ENCODE measurements at places on chromosomes 5 and 9.

DNA sequence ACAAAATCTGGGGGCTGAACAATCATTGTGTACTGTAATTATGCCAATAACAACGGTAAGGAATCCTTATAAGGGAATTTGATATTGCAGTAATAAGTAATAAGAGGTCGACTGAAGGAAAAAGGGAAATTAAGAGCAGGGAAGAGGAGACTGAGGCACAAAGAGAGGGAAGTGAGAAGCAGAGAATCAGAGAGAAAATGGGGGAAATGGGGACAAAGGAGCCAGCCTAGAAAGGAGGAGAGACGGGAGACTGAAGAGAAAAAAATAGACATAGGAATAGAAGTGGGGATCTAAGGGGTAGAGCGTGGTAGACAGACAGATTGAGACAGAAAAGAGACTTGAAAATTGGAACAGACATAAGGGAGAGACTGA, 518 bp upstream of the ZNF300 start:
- no peak for DNase-seq
- H3K27ac ChIP-seq, result no peak overlapping the region
- H3K4me1 ChIP-seq, result peaks cover 5% of the 10 kb centered on the region
- peak overlapping the region; percentile 20 for H3K4me3 ChIP-seq

GRCh38 chr5:82918311-82919031, 158.7 kb downstream of the TMEM167A start:
- no peaks in the 10 kb centered on the region for H3K27me3 ChIP-seq
- no peak for DNase-seq
- no peak overlapping the region for H3K4me3 ChIP-seq
- peaks cover 19% of the 10 kb centered on the region for H3K36me3 ChIP-seq
- H3K27ac ChIP-seq, result no peak overlapping the region
- peaks cover 3% of the 10 kb centered on the region for H3K4me1 ChIP-seq

GRCh38 chr5:110665184-110665726, 61.2 kb downstream of the TMEM232 start:
- H3K36me3 ChIP-seq, result no peaks in the 10 kb centered on the region
- no peak for DNase-seq
- no peaks in the 10 kb centered on the region for H3K27me3 ChIP-seq
- H3K4me3 ChIP-seq, result no peak overlapping the region

DNA sequence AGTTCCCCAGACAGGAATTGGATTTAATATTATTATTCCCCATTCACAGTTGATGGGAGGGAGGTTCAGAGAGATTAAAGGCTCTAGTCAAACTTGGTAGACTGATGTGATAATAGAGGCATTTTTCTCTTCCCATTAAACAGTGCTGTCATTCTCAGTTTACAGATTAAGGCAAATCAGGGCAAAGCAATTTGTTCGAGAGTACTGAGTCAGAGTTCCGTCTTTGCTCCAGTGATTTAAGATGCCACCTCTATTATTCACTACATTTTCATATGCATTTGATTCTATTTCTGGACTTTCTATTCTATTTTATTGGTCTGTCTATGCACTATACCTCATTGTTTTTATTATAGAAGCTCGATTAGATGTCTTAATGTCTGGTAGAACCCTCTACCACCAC, 201.0 kb upstream of the RAI14 start:
- H3K4me1 ChIP-seq, result no peaks in the 10 kb centered on the region
- DNase-seq, result no peak
- H3K36me3 ChIP-seq, result no peaks in the 10 kb centered on the region
- no peak overlapping the region for H3K27ac ChIP-seq
- no peaks in the 10 kb centered on the region for H3K27me3 ChIP-seq

DNA sequence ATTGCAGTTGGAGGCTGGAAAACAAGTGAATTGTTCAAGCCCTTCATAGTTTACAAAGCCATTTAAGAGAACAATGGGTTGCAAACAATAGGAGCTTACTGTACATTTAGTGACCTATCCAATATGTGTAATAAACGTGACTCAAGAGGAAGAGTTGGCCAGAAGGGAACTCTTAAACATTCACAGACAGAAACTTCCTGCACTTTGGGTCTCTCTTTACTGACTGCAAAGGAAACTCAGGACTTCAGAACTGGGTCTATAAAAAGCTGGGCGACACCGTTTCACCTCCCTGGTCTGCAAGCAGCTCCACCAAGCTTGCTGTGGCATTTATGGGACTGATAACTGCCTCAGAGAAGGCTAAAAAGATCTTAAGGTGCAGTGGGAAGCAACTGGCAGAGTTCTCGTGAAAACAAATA, 48.7 kb upstream of the SPATA31D4 start:
- no peak overlapping the region for H3K27ac ChIP-seq
- H3K27me3 ChIP-seq, result no peaks in the 10 kb centered on the region
- no peak overlapping the region for H3K4me3 ChIP-seq
- H3K4me1 ChIP-seq, result no peaks in the 10 kb centered on the region
- H3K36me3 ChIP-seq, result no peaks in the 10 kb centered on the region
- DNase-seq, result no peak
